Endodermal cell (in vitro differentiated cells): ENCODE measurements at places on chromosomes 7 and 10.

DNA sequence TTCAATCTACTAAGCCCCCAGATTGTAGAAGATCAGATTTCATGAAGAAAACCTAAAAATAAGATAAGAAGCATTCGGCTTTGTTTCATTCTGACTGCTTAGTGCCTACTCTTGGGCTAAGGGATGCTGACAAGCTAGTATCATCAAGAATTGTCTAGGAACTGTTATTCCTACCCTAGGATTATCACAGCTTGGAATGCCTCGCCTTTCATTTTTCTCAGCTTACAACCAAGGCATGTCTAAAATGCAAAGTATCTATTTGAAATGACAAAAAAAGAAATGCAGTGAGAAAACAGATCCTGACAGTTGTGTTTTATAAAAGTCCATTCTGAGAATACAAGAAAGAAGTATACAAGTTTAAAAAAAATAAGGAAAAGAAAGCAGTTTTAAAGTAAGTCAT, 441.0 kb downstream of the KCNMA1 start:
- no peak for DNase-seq

DNA sequence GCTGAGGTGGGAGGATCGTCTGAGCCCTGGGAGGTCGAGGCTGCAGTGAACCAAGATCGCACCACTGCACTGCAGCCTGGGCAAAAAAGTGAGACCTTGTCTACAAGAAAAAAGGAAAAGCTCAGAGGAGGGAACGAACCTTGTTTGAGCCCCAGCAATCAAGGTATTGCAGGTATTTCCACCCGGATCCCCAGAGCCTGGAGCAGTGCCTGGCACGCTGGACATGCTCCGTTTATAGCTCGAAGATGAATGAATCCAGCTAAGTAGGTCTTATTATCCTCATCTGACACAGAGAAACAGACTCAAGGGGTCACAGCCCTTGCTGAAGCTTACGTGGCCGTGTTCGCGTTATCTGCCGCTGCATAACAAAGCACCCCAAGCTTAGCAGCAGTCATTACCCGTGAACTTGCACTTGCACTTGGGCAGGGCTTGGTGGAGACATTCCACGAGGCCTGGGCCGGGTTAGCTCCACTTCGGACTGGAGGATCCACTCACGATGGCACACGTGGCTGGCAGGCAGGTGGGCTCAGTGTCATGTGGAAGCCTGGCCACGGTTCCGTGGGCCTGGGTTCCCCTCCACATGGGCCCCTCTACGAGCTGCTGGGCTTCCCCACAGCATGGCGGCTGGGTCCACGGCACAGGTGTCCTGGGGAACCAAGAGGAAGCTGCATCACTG, 3.2 kb upstream of the COX19 start:
- DNase-seq: no peak

- peak; percentile 30 for DNase-seq
These were observed 29.0 kb downstream of the RASGEF1A start for GRCh38 chr10:43237631-43238446.

DNA sequence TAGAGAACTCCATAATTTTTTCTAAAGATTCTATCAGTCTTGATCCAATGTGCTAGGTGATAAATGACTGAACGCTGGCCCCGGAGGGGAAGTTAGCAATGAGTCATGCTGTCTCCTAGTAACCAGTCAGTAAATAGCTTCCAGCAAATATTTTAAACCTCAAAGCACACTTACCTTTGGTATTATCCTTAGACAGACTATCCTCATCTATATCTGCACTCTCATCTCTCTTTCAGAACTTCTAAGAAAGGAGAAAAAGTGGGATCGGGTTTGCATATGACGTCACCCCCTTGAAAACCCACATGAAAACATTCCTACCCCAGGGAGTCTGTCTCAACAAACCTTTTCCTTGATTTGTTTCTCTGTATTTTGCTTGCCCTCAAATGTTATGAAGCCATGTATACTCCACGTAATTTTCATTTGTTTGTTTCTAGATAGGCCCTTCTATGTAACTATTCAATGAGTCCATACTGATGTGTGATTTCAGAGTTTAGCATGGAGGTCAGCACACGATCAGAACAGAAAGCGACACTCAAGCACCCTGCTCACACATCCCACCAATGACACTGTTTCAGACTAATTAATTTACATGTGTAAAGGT, 174.9 kb upstream of the NRP1 start:
- no peak for DNase-seq

GRCh38 chr10:28954211-28954610, 276.9 kb downstream of the BAMBI start:
- DNase-seq: no peak

DNA sequence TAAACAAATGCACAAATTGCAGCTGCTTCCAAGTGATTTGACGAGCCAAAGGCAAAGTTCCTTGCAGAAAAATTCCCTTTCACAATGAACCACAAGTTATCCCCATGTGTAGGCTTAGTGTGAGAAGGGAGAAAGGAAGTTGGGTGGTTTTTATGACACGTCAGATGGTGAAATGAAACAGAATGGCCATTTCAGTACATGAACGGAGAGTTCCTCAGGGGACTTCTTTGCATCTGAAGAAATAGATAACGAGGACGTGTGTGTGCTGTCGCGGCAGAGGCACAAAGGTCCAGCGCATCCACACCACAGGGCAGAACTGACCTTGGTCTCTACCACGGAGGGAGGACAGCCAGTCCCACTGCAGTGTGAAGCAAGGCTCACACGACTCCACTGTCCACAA, 135.9 kb downstream of the PAXIP1 start:
- DNase-seq: no peak

DNA sequence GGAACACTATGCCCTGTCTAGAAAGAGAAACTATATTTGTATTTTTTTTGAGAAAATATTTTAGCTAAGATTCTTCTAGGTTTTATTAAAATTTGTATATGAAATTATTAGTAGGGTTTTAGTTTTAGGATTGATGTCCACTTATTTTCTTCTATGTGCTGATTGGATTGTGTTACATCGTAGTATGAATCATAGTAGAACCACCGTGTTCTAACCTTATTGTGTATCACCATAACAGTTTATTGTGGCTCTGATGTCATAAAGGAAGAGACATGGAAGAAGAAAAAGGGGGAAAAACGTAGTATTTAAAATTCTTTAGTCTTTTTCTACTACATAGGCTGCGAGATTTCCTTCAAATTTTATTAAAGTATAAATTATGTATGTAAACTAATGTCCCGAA, 1.9 kb downstream of the AGBL3 start:
- no peak for DNase-seq
